ENCODE measurements at places on chromosomes 3 and 15.
A peak's percentile ranks its signal among the peaks of the same experiment; 100 is the strongest.

GRCh38 chr3:188631291-188632010 lies 477.5 kb downstream of the LPP start:
- no peak for DNase-seq

DNA sequence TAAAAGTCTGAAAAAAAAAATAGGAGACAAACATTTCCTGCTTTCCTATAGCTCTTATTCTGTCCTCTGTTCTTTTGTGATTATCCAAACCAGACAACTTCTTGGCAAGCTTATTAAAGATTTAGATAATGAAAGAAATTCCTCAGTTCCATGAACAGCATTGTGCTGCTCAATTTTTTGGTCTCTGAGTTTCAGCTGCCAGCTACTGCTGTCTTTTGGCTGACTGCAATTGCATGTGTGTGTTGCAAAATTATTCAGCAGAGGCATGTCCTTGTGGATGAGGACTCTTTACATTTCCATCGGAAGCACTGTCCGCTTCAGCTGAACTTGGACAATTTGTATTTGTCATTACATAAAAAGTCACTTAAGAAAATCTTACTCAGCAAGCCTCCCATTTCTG lies 397.3 kb upstream of the RASGRP1 start:
- peak; percentile 63 for DNase-seq

GRCh38 chr15:22240403-22240802 lies 160.1 kb downstream of the OR4M2 start:
- DNase-seq = no peak

GRCh38 chr3:149324332-149324731 lies 9.1 kb downstream of the TM4SF18 start:
- DNase-seq = no peak

DNA sequence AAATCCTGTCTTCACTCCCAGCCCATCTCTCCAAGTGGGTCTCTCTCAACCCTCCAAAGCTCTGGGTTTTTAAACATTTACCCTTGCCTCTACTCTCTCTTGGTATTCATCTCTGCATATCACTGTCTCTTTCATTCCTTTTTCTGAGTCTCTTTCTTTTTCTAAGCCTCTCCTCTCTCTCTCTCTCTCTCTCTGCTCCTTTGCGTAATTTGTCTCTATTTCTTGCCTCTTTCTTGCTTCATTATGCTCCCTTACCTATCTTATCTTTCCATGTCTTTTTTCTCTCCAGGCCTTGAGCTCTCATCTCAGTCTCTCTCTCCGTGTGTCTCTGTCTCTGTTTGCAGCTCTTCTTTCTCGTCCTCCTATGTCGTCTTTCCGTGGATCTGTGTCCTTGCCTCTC lies 678 bp upstream of the SCAMP5 start:
- no peak for DNase-seq

DNA sequence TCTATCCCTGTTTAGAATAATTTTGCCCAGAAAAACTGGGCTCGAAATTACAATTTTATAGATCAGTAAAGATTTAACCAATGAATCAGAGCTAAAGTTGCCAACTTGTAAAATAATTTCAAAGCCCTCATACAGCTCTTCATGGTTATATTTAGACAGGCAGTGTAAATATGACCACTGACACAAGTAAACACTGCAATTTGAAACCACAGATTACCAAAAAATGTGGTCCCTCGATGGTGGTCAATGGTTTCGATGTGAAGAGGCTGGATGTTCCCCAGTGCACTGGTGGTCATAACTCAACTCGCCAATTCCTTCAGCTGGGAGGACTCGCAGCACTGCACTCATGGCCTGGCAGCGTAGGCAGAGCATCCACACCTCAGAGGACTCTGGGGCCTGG lies 28.6 kb downstream of the LRTM1 start:
- no peak for DNase-seq

GRCh38 chr3:108133858-108134554 lies 43.2 kb upstream of the CD47 start:
- DNase-seq = no peak

- no peak for DNase-seq
Observed at GRCh38 chr3:195388380-195388779, 54.4 kb downstream of the ACAP2 start.

DNA sequence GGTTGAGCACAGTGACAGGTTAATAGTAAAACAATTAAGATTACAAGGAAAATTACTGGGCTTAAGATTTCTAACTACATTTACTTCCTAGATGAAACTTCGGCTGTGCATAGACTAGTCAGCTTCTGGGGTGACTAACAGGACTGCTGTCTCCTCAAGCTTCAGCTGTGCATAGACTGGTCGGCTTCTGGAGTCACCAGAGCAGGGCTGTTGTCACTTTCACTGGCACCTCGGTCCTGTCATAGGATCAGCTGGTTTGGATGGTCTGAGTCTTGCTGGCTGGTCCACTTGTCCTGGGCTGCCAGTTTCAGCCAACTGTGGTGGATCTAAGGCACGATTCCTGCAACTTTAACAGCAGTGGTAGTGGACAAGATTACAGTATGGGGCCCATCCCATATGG lies 23.9 kb upstream of the ACAD9 start:
- no peak for DNase-seq

GRCh38 chr3:107098864-107099263 lies 278.4 kb upstream of the CCDC54 start:
- no peak for DNase-seq

DNA sequence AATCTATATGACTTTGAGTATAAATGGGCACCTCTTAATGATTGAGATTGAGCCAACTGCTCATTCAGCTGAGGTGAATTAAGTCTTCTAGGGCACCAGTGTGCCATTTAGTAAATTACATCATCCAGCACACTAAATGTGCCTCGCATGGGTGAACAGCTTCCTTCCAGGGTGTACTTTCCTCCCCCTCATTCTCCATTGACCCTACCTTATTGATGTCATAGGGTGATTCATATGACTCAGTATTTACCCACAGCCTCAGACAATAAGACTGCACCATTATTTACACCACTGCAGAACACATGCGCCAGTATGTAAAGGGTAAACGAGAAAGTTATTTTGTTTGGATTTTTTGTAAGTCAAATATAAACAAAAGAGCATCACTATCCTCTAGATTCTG lies 185.2 kb upstream of the ARL6 start:
- DNase-seq = no peak

DNA sequence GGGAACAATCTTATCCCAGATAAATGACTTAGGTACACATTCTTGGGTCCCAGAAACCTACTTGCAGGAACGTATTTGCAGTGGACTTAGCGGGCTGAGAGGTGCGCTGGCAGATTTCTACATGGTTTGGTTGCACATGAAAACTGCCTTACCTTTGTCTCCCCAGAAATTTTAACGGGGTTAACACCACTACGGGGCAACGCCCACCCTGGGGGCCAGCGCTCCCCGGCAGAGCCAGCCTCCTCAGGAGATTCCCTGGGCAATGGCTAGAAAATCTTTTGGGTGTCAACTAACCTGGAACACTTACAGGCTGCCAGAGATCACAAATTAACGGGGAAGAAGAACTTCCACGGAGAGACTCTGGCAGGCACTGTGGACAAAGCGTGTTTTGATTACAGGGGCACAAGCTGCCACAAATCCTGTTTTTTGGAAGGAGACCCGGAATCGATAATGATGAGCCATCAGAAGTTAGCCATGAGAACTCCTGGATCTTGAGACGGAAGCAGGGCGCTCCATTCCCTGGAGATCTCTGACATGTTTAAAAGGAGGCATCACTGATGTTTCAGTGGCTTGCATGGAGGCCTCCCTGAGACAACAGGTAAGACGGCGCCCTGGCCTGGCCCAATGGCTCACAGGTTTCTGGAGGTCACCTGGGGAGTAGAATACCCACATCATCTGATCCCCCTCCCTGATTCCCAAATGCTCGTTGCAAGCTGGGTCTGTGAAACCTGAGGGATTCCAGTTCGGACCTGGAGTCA lies 288.9 kb downstream of the ADAMTS17 start:
- no peak for DNase-seq

GRCh38 chr3:183189641-183190040 lies 27.1 kb upstream of the LAMP3 start:
- no peak for DNase-seq

GRCh38 chr3:183447206-183448001 lies 19.0 kb upstream of the MCF2L2 start:
- DNase-seq = peak; percentile 83

- no peak for DNase-seq
Observed at GRCh38 chr3:98801043-98801747, 38.1 kb downstream of the ST3GAL6 start.

- DNase-seq = no peak
Observed at GRCh38 chr3:101271728-101272127, 48.6 kb downstream of the IMPG2 start.

GRCh38 chr3:117480972-117481371 lies 771.4 kb downstream of the TUSC7 start:
- DNase-seq = no peak

- no peak for DNase-seq
Observed at GRCh38 chr15:56868170-56868569, 50.3 kb upstream of the TCF12 start.

GRCh38 chr15:87758794-87759418 lies 497.6 kb downstream of the NTRK3 start:
- no peak for DNase-seq

DNA sequence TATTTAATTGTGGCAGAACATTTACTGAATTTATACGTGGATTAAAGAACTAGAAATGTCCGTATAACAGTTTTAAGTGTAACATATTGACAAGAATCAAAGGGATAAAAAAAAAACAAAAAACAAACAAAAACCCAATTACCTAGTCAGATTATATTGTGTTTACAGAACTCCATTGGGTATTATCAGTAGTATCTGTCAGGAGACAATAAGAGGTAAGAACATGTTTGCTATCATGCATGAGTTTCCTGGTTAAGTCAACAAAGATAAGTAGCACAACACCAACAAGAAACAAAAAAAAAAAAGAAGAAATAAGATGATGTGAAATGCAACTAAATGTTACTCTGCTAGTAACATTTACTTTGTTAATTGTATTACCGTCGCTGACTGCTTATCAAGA lies 570.6 kb downstream of the ZBBX start:
- DNase-seq = no peak

DNA sequence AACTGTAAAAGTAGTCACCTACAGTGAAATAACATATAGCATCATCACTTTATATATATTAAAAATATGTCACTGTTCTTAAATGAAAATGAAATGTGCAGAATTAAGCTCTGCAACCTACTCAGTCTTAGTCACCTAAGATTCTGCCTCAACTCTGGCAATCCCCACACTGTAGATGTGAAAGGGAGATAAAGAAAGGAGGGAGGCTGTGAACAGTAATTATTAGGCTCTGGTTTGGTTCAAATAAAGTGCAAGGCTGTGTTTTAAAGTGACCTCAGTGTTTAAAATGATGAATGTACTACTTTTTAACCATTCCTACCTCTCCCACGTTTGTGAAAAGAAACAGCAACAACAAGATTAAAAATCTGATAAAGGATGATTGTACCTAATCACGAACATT lies 72.2 kb downstream of the ATP8B4 start:
- DNase-seq = no peak

DNA sequence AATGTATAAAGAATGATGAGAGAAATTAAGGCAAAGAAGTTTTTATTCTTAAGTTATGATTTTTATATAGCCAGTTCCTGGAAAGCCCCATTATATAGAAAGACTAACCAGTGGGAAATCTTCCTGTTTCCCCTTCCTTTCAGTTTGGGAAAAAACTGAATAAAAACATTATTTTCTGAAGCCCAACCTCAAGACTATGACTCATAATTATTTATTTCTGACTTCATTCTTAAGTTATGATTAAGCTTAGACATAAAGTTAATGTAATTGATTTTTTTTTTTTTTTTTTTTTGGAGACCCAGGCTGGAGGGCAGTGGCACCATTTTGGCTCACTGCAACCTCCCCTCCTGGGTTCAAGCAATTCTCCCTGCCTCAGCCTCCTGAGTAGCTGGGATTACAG lies 55.8 kb downstream of the TRPC1 start:
- DNase-seq = no peak

DNA sequence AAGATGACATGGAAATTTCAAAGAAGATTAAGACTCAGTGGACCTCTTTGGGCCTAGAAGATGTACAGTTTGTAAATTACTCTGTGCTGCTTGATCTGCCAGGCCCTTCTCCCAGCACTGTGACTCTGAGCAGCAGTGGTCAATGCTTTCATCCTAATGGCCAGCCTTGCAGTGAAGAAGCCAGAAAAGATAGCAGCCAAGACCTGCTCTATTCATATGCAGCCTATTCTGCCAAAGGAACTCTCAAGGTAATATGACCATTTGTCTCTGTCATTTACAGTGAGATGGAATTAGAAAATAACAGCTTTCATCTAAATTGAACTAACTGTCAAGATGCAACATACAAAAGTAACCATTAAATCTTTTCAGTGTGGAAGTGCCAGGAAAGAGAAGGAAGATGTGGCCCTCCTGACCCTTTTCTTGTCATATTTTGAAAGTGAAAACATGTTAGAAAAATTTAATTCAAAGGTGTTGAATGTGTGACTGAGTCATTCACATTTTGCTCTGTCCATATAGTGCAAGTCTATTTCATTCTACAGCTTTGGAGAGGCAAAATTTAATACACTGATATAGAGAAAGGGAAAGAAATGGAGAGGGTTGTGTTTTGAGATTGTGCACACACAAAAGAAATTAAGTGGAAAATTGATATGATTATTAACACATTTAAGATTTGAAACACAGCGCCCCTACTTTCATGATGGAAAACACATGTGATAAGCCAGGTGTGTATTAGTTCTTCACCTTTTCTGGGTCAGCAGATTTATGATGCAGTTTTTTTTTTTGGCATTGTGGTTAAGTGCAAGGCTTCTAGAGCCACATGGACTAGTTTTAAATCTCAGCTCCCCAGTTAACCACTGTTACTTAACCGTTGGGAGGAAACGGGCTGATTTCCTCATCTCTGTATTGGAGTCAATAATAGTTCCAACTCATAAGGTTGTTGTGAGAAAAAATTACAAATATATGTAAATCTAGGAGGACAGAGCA lies 375.1 kb downstream of the NAALADL2 start:
- DNase-seq = no peak

- DNase-seq = no peak
Observed at GRCh38 chr3:114857299-114857701, 289.8 kb downstream of the ZBTB20 start.

DNA sequence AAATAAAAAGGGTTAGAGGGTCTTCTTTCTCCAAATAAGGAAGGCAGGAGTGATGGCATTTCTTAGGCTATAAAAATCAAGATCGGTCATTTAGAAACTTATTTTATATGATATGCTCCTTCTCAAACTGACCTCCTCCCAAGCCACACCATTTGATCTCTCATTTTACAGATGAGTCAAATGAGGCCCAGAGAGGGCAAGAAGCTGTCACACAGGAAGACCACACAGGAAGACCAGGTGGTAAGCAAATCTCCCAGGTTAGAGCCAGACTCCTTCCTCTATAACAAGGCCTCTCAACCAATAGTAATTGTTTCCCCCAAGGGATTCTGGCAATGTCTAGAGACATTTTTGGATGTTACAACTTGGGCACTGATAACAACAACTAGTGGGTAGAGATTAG lies 13.8 kb downstream of the TLE3 start:
- DNase-seq = no peak

GRCh38 chr3:137709011-137709601 lies 55.0 kb upstream of the SOX14 start:
- DNase-seq = no peak

DNA sequence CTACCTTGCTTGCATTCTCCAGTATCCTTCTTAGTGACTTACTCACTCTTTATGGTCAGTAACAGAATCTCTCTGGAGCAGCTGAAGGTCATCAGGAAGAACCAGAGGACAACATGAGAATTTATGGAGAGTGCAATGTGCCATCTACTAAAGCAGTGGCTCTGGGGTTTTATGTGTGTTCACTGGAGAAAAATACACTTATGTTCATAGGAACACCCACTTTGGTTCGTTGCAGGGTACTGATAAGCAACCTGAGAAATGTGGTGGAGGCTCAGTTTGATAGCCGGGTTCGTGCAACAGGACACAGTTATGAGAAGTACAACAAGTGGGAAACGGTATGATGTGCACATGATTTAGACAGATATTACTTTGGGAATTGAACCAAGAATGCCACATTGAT lies 12.8 kb downstream of the CPB1 start:
- DNase-seq = no peak

Measured in muscle of arm (tissue), 14 donors.